COR-L47 (cell line): ENCODE measurements at places on chromosomes 5 and 9.
A peak's percentile ranks its signal among the peaks of the same experiment; 100 is the strongest.

- peak; percentile 74 for DNase-seq
Measured at GRCh38 chr5:127564002-127564769, 46.7 kb downstream of the PRRC1 start.

DNA sequence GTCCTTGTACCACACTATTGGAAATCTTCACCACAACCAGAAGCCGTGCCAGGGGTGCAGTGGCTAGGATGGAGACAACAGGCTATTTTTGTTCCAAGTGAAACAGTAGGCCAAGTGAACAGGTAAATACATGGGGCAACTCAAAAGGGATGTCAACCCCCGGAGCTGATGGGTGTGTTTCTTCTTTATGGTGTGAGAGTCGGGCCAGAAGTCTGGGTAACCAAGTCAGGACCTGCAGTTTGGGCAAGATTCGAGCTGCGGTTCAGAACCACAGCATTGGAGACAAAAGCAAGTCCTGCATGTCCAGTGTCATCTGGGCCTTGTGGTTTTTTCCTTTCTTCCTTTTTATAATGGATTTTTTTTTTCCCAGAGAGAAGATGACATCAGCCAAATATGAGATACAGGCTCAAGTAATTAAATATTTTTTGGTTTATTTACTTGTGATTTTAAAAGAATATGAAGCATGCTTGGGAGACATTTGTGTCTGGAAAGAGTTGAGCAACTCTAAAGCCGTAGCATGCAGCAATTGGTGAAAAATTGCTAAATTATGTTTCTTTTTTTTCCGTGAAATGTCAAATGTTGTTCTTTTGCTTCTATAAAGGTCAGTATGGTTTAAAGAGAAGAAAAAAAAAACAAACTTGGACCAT, 261.6 kb downstream of the ARRDC3 start:
- no peak for DNase-seq

GRCh38 chr9:98552331-98552730, 156.4 kb downstream of the GABBR2 start:
- DNase-seq = no peak

GRCh38 chr5:125967576-125967975, 455.6 kb upstream of the GRAMD2B start:
- no peak for DNase-seq

- DNase-seq = peak; percentile 94
Measured at GRCh38 chr9:130451509-130452388, 7.0 kb downstream of the ASS1 start.

DNA sequence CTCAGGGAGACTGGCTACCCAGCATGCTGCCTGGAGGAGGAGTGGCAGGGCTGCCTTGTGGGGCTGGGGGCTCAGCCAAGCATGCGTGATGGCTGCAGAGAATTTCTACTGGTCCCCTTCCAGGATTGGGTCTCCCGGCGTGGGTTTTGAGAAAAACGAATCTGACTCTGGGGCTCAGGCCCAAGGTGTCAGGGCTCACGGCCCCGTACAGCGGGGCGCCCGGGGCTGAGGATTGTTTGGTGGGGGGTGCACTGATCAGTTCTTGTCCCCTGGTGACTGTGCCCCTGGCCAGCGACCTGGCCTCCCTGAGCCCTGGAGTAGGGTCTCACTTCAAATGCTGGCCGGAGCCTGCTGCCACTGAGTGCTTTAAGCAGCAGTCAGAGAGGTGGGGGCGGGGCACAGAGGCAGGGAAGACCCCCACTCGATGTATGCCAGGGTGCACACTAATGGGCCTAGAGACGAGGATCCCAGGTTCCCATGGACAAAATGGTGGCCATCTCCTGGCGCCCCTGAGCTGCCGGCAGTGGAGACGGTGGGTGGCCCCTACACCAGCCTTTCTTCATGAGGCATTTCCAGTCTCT, 45.5 kb upstream of the RNU6ATAC start:
- no peak for DNase-seq
